Forelimb muscle (tissue), 1 donor: ENCODE measurements at places on chromosomes 6 and 20. TPM values are rescaled to one million over a fixed set of nuclear protein-coding genes. Genes with fewer than 3 reads are reported as not detected.

The LY86 gene
- polyA plus RNA-seq = 1.4 TPM

The MRPL14 gene
- 34.2 TPM for polyA plus RNA-seq

The SSTR4 gene
- not detected for polyA plus RNA-seq

The TMEM200A gene
- polyA plus RNA-seq = 12.7 TPM

The IMPG1 gene
- polyA plus RNA-seq = 0.48 TPM

The PSORS1C2 gene
- not detected for polyA plus RNA-seq
